Fibroblast of skin of left biceps (primary cell): ENCODE measurements at places on chromosomes 6 and 20.

DNA sequence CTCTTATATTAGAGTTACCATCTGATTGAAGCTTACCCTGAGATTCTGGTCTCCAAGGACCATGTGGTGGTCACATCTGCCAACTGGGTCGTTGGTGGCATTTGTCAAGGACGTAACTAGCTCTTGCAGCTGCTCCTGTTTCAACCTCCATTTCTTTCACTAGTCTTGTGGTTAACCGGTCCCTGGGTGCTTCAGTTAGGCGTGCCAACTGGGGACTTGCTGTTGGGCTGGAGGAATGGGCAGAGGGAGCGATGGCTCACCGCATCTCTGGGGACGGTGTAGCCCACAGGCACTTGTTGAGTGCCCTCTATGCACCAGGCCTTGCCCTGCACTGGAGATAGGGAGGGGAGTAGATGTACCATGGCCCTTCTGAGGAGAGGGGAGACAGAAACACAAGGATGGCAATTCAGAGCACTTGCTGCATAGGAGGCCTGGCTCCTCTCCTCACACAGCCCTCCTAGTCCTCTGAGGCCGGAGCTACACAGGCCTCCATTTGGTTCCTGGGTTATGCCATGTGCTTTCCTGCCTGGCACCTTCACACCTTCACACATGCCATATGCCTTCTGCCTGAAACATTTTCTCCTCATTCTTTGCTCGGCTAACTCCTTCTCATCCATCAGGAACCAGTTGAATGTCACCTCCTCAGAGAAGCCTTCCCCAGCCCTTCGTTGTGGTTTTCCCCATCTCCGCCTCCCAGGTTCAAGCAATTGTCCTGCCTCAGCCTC, 20.0 kb upstream of the ASXL1 start:
- DNase-seq = no peak

DNA sequence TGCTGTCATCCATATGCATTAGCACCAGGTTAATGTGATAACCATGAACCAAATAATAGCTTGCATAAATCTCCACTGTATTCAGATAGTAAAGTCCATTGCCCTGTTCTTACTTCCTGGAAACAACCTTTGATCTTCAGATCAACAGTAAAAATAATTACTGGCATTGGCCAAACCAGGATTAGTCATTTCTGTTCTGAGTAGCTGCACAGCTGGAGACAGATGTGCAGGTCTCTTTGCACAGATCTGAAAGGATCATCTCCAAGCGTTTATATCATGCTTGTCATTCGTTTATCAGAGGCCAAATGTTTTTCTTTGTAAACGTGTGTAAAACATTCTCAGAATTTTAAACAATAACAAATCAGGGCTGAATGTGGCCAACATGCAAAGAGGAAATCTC, 134.4 kb upstream of the HMGCLL1 start:
- no peak for DNase-seq

- DNase-seq = no peak
These were observed 30.9 kb upstream of the TAGAP start for GRCh38 chr6:159075506-159076228.

- no peak for DNase-seq
These were observed 471.8 kb downstream of the COL12A1 start for GRCh38 chr6:74733830-74734620.

DNA sequence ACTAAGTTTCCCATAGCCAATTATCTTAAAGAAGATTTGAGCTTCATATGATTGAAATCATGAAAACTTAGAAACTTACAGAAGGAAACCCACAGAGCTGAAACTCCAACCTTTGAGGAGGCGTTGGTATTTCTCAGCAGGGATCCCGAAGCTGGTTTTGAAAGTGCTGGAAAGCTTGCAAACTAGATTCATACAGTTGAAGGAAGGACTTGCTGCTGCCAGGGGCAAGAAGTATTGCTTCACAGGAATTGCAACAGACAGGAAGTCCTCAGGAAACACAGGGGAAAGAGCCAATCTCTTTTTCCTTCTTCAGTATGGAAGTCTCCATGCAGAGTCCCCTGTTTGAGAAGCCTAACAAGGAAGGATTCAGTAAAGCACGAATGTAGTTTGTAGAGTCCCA, 419.7 kb downstream of the CD109 start:
- no peak for DNase-seq

DNA sequence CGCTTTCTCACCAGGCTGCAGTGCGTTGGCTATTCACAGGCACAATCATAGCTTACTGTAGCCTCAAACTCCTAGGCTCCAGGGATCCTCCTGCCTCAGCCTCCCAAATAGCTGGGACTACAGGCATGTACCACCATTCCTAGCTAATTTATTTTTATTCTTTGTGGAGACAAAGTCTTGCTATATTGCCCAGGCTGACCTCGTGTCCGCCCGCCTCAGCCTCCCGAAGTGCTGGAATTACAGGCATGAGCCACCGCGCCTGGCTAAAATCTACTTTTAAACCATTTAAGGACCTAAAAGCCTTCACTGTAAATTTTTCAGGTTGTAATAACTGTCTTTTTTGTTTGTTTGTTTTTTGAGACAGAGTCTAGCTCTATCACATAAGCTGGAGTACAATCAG, 15.2 kb downstream of the SAMHD1 start:
- no peak for DNase-seq

GRCh38 chr6:159463119-159463829, 229.8 kb downstream of the SOD2 start:
- DNase-seq = no peak

- DNase-seq = no peak
These were observed 260.3 kb upstream of the SPTLC3 start for GRCh38 chr20:12748359-12748994.

- DNase-seq = no peak
These were observed 94.0 kb upstream of the SLC2A12 start for GRCh38 chr6:134146268-134147033.

DNA sequence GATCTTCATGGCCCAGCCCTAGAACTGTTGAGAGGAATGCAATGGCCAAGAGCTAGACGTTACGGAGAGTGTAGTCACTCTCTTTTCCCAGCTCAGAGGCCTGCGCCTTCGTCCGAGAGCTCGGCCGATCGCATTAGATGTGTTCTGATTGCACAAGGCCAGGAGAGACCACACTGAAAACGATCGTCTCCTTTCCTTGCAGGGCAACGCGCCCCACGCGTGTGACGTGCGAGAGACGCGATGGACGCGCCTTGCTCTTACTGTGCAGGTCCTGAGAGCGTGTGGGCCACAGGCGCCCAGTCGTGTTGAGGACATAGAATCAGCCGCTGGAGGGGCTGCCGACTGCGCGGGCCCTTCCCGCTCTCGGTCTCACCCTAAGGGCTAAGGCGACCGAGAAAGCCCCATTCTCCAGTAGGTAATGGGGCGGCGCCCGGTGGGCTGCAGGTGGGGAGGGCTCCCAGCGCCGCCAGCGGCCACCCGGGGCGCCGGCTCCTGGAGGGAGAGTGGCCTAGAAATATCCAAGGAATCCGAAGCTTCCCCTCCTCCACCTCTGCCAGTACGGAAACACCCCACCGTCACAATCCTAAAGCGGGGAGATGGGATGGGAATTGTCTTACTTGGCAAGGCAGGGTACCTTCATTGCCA, 26.9 kb downstream of the TFAP2B start:
- no peak for DNase-seq

- no peak for DNase-seq
These were observed 7.7 kb downstream of the NTSR1 start for GRCh38 chr20:62716198-62716940.

DNA sequence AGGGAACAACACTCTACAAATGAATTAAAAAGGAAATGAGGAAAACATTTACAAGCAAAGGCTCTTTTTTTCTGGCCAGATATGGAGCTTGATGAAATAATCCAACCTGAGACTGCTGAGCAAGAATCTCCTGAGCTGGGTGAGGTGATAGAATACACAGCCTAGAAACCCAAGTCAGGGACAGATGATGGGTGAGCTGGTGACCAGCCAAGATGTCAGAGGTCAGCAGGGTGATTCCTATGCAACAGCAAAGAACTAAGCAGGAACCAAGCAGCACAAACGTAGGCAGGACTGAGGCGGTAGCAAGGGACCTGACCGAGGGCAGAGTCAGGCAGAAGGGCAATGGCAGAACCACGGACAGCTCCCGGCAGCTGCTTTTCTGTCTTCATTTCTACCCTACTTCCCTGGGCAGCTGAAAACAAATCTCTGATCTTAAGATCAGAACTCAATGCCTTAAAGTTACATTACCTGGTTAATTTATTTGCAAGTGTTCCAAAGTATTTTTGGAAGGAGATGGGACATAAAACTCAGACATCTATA, 75.1 kb downstream of the CDC40 start:
- no peak for DNase-seq

- DNase-seq = peak; percentile 1
These were observed 39.4 kb upstream of the ENPP4 start for GRCh38 chr6:46090115-46091079.

- no peak for DNase-seq
These were observed 16.7 kb upstream of the ZFAND3 start for GRCh38 chr6:37802810-37803209.

GRCh38 chr20:48102076-48102787, 317.0 kb upstream of the SULF2 start:
- no peak for DNase-seq

- peak; percentile 13 for DNase-seq
These were observed 242.1 kb downstream of the SOD2 start for GRCh38 chr6:159450815-159451465.

GRCh38 chr20:58942549-58942948, 38.5 kb upstream of the NELFCD start:
- no peak for DNase-seq

DNA sequence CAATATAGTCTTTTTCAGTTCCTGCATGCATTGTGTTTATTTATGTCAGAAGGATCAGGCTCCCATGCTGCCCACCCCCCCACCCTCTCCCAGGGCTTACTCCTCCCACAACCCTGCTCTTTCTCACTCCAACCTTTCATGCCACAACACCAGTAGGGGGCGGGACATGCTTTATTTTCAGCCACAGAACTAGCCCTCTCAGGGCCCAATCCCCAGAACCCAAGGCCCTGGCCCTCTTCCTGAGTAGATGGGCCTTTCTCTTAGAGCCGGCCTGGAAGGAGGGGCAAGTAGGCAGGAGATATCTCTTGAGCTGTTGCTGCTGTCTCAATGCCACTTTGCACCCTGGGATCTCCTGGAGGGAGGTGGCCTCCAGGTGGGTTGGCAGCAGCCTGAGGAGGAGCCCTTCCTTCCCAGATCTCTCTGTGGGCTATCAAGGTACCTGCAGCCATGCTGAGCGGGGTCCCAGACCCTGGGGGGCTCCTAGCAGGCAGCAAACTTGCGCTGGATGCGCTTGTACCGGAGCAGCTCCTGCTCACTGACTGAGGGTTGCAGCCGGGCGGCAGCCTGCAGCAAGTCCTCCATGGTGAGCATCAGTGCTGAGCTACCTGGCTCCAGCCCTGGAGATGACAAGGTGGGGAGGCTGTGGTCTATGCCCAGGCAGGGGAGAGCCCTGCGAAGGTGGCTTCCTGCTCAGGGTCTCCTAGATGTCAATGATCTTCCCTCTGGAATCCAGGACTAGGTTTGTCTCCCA, 3.5 kb downstream of the GNMT start:
- no peak for DNase-seq

DNA sequence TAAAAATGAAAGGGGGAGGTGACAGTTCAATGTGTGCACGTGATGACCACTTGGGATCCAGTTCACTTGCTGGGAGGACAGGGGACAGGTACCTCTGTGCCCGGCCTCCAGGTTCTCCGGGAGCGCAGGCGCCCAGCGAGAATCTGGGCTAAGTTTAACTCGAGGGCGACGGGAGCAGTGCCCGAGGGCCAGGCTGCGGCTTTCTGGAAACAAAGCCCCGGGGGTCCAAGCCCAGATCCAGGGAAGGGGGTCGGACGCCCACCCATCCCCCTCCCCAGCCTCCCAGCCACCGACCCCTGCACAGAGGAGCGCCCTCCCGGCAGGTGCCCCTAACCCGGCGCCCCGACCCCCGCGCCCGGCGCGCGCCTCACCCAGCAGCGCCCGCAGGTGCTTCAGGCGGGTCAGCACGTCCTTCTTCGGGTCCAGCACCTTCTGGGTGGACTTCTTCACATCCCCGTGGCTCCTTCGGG, 405 bp downstream of the RALGAPA2 start:
- DNase-seq = no peak

GRCh38 chr6:31573239-31574105, 1.4 kb downstream of the LTA start:
- DNase-seq = no peak

DNA sequence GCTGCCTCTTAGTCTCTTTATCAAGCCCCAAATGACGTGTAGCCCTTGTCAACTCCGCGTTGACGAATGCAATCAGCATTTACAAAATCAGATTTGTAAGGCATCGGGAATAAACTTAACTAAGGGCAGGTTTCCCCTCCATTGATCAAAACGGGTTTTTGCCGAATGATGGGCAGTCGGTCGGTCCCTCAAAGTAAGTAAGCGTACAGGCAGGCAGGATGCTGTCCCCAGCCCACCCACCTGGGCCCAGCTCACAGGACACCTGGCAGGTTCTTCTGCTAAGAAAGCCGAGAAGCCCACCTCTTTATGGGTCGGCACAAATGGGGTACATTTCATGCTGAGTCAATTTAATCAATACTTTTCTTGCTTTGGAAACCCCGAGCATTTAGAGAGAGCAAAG, 22.0 kb upstream of the MAFB start:
- DNase-seq = no peak

- DNase-seq = peak; percentile 42
These were observed 121.2 kb downstream of the RFPL4B start for GRCh38 chr6:112468359-112468758.

DNA sequence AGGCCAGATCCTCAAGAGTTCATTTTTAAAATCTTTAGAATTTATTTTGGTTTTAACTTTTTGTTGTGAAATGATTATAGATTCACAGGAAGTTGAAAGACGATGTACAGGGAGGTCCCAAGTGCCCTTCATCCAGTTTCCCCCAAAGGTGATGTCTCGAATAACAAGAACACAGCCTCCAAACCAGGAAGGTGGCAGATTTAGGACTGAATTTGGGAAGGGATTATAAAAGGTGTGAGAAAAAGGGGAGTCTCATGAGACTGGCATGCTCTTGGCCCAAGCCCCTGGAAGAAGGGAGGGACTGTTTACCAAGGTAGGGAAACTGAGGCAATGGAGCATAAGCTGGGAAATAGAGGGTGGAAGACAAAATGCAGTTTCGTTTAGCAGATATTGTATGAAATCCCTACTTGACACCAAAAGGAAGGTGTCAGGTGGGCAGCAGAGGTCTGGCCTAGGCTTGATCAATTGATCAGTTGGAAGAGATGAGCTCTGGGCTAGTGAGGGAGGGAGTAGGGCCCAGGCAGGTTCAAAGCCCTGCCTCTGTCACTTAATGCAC, 81.2 kb downstream of the BMP7 start:
- no peak for DNase-seq

GRCh38 chr6:43671801-43672690, 15.5 kb downstream of the MRPS18A start:
- DNase-seq = no peak

GRCh38 chr6:19811397-19812079, 25.6 kb upstream of the ID4 start:
- no peak for DNase-seq

DNA sequence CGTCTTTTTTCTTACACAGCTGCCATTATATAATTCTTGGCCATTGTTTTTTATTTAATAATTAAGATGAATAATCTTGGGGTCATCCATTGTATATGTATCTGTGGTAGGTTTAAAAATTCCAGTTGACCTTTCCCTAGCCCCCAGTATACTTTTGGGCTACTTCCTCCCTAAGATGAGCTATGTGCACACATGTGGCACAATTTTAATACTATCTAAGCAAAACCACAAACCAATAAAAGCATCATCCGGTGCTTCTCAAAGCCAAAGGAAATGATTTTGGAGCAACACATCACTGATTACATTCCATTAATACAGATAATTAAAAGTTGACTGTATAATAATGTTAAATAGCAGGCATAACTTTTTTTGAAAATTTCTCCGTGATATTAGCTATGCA, 161.2 kb downstream of the ATXN1 start:
- no peak for DNase-seq

GRCh38 chr20:23337312-23337711, 13.3 kb upstream of the NXT1 start:
- DNase-seq = no peak
